Ovary (tissue), 10 donors: ENCODE measurements at places on chromosomes 7 and 10. TPM values are rescaled to one million over a fixed set of nuclear protein-coding genes. Genes with fewer than 3 reads are reported as not detected.
A peak's percentile ranks its signal among the peaks of the same experiment; 100 is the strongest.

- DNase-seq: no peak
Observed at GRCh38 chr7:6246251-6246917, 26.0 kb downstream of the CYTH3 start.

DNA sequence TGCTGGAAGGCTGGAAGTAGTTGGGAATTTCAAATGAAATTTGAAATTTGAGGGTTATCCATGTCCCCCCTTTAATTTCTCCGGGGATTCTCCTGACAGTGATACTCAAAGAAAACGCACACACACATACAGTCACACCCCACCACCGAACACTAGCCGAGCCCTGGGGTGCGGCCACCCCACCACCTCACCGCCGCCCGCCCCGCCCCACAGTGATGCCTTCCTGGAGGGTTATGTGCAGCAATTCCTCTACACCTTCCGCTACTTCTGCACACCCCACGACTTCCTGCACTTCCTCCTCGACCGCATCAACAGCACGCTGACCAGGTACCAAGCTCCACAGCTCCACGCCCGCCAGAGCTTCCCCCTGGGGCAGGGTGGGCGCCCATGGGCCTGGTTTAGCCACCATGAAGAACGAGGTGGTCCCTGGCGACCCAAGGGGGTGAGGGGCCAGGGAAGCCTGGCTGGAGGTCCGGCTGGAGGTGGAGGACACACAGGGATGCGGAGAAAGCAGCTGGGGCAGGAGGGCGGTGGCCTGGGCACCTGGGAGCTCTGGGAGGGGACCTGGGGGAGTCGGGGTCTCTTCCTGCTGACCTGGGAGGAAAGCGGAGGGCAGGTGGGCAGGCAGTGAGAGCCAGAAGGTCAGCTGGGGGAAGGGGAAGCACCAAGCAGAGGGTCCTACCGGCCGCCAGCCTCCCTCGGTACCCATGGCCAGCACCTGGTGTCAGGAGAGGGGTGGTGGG, 19.4 kb upstream of the UTF1 start:
- no peak for DNase-seq

DNA sequence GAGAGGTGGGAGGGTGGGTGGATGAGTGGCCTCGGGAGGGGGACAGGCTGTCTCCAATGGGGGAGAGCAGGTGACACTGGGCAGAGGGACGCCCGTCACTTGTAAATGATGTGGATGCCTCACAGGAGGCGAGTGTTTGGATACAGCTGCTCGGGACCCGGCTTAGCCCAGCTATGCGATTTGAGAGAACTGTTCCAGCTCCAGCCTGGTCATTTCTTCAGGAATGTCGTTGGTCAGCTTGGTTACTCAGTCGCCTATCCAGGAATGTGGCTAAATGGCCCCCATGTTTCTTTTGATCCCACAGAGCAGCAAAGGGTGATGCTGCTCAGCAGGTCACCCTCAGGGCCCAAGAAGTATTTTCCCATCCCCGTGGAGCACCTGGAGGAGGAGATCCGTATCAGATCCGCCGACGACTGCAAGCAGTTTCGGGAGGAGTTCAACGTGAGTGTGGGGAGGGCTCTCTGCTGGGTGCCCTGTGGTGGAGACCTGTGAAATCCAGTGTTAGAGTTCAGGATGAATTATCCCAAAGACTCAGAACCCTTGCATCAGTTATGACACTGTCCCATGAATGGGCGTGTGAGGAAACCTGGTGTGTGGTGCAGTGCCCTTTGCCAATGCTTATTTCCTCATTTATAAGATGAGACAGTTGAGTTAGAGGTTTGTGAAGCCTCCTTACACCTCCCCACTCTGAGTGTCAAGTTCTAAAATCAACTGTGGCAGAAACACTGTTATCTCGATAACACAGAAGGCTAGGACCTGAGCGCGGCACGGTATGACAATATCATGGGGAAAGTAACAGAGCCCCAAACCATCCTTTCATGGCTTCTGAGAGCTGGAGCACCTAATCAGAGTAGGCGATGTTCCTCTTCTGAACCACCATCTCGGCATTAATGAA, 76.8 kb downstream of the MKI67 start:
- DNase-seq: no peak

GRCh38 chr10:128646956-128647355, 520.7 kb upstream of the MKI67 start:
- no peak for DNase-seq

DNA sequence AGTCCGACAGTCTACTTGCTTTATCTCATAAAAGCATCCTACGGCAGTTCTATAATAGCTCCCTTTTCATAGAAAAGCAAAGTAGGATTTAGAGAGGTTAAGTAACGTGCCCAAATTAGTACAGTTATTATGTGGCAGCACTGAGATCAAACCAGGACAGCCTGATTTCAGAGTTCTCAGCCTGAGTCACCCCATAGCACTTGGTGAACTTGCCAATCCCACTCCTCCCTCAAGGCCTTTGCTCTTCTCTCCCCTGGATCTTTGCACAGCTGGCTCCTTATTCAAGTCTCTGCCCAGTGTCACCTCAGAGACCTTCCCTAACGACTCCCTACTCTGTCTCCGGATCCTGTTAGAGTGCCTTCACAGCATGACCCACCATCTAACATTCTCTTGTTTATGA, 438.0 kb upstream of the NFE2L3 start:
- no peak for DNase-seq

DNA sequence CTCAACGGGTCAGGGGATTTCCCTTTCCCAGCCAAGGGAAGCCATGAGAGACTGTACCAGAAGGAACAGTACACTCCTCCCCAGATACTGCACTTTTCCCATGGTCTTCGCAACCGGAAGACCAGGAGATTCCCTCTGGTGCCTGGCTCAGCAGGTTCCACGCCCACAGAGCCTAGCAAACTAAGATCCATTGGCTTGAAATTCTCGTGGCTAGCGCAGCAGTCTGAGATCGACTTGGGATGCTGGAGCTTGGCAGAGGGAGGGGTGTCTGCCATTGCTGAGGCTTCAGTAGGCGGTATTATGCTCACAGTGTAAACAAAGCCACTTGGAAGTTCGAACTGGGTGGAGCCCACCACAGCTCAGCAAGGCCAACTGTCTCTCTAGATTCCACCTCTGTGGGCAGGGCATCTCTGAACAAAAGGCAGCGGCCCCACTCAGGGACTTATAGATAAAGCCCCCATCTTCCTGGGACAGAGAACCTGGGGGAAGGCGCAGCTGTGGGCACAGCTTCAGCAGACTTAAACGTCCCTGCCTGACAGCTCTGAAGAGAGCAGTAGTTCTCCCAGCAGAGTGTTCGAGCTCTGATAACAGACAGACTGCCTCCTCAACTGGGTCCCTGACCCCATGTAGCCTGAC, 29.6 kb downstream of the SLC16A12 start:
- no peak for DNase-seq

- no peak for DNase-seq
Observed at GRCh38 chr7:141389140-141389796, 161.9 kb upstream of the AGK start.

DNA sequence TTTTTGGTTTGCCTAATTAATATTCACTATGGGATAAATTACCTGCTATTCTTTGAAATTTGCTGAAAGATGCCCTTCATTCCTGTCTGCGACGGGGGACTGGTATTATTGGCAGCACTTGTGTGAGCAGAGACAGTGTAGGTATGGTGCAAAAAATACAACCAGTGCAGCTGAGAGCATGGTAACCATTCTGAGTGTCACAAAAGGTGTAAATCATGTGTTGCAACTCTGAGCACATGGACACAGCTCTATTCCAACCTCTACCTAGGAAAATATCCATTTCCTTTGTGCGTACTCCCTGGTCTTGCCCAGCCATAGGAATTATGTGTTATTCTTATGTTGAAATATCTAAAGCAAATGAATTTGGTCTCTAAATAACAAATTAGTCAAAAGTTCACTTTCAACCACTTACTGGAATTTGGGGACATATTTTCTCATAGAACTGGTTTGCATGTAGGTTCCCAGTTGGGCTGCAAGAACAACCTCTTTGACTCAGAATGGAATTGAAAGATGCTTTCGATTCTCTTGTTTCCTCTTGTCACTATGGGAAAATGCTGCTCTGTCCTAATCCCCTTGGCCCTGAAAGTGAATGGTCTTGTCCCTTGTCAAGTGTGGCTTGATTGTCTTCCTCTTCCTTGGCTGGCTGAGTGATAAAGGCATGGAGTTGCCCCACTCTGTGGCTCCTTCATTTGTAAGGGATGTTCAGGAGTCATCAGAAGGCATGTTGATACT, 57.0 kb downstream of the CELF2 start:
- no peak for DNase-seq

GRCh38 chr10:22321156-22321923, 441 bp downstream of the BMI1 start:
- peak; percentile 80 for DNase-seq

GRCh38 chr10:114541081-114541796, 116.8 kb downstream of the ABLIM1 start:
- peak; percentile 78 for DNase-seq

DNA sequence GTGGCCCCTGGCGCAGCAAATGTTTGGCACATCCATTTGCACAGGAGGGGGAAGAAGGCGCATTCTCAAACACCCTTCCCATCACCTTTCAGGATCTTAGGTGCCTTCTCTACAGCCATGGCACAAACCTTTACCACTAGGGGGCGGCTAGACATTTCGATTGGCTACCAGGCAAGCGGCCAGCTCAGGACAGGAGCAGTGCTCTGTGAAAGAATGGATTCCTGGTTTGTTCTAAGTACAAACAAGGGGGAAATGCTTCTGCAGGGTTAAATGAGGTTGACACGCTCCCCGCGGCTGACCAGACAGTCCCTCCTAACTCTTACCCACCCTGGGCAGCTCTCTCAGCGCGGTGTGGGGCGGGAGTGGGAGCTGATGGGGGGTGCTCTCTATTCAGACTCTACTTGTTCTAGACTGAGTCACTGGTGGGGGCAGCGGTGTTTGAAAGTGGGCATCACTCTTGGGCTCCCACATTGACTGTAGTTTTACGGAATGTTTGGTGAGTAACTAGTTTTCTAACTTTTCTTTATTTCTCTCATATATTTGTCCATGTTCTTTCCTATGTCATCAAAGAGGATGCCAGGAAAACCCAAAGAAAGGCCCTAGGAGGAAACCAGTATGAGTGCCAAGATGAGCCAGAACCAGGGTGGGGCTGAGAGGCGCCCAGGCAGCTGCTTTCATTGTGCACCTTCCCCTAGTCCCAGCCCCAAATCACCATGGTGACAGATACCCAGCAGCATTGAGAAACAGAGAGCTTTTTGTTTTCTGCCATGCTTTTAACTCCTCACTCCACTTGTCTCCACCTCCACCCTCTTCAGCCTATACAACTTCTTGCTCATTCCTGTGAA, 61.4 kb upstream of the GPR158 start:
- DNase-seq: peak; percentile 69

DNA sequence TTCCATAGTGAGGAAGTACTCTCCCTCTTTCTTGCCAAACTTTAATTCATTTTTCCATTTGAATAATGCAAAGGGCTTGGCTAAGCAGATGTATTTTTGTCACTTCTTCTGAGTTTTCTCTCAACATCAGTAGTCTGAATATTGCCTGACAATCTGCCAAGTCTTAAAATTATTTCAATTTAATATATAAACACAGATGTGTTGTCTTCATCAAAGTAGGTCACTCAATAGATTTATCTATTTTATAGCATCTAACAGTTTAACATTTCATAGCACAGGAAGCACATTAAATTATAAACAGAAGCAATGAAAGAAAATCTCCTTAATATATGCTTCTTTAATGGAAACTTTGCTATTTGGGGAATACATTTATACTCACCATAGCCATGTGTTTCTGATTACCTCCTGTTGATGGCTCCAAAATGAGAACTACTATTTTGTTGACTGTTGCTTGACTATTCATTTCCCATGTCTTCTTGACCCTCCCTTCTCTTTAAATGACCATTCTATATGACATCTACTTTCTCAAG, 4.5 kb downstream of the CPED1 start:
- DNase-seq: no peak

- no peak for DNase-seq
Observed at GRCh38 chr7:120404042-120404441, 131.1 kb downstream of the KCND2 start.

Gene PKD1L1
- 0.32 TPM for total RNA-seq

Gene TMEM229A
- 0.55 TPM for total RNA-seq

Gene C7orf57
- total RNA-seq: 1.4 TPM

Gene GPR37
- 0.08 TPM for total RNA-seq

Gene CALHM1
- total RNA-seq: not detected

Gene TUBAL3
- total RNA-seq: not detected

Gene ADIRF
- total RNA-seq: 451 TPM

Gene HTR5A
- total RNA-seq: not detected

Gene CYP2C9
- not detected for total RNA-seq
